AG04449 (cell line): ENCODE measurements at places on chromosomes 5 and 9.

- no peak for DNase-seq
Measured at GRCh38 chr5:177430972-177431316, 4.5 kb downstream of the GRK6 start.

DNA sequence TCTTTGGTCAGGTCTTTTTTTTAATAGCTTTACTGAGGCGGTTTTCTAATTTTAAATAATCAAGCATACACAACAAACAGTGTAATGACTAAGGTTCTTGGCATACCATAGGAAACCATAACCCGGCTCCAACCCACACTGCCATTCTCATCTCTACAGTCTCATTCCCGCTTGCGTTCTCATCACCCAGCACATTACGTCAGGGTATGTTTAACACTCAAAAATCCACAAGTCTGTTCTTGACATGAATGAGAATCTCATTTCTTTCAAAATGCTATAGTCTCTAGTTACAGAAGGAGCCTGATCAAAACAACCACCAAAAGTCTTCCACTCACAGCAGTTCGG lies 505 bp downstream of the C5orf34 start:
- peak; percentile 47 for DNase-seq

- no peak for DNase-seq
Measured at GRCh38 chr5:149260761-149261160, 10.9 kb upstream of the AFAP1L1 start.

DNA sequence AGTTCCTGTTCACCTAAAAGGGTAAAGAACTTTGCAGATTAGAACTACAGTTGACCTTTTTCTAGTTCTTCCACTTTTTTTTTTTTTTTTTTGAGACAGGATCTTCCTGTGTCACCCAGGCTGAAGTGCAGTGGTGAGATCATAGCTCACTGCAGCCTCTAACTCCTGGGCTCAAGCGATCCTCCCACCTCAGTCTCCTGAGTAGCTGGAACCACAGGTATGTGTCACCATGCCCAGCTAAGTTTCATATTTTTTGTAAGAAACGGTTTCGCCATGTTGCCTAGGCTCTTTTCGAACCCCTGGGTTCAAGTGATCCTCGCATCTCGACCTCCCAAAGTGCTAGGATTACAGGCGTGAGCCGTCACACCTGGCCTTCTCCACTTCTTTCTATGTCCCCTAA lies 39.7 kb upstream of the TNFAIP8 start:
- DNase-seq: no peak

DNA sequence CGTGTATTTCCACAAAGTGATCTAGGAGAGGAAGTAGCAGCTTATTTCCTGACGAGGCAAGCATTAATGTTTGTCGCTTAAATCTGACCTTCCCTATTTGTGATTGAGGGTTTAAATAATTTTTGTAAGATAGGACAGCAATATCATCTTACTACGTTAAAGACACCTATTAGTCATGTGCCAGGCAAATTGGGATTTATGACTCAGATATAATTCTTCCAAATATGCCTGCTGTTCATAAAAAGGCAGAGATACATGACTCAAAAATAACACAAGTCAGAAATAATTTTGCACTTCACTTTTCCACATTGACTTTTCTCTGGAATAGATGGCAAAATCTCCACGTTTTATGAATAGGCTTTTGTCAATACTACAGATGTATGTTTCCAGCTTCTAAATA lies 43.0 kb upstream of the CDH12 start:
- no peak for DNase-seq

GRCh38 chr5:18523380-18523779 lies 889.1 kb downstream of the TAF11L14 start:
- DNase-seq: no peak

DNA sequence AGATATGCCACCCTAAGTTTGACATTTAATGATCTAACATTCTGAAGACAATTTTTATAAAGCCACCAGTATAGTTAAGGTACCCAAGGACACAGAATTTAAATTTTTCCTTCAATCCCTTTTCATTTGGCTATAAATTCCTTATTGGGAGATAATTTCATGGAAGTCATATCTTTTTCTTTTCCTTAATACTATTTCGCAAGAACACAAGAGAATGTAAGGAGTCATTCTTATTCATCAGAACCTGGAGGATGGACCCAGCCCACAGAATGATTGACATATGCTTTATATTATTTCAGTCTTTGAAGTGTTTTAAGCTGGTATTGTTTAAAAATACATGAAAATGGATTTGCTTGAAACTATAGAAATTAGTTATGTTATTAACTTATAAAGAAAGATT lies 79.6 kb downstream of the DROSHA start:
- DNase-seq: no peak

DNA sequence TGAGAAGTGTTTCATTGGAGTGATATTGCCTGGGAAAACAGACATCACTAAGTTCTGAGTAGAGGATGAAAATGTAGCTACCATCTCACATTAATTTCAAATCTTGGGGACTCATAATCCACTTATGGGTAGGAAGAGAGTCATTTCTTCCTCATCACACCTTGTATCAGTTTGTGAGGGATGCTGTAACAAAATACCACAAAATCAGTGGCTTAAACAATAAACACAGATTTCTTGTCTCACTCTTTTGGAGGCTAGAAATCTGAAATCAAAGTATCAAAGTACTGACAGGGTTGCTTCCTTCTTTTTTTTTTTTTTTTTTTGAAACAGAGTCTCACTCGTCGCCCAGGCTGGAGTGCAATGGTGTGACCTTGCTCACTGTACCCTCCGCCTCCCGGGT lies 3.4 kb downstream of the CARD6 start:
- no peak for DNase-seq

- no peak for DNase-seq
Measured at GRCh38 chr5:133947431-133947841, 21.0 kb downstream of the C5orf15 start.

GRCh38 chr5:138489683-138490061 lies 24.4 kb downstream of the EGR1 start:
- DNase-seq: no peak
